CD4-positive, alpha-beta T cell treated with Interferon gamma for 1 hour (primary cell): ENCODE measurements at places on chromosomes 13 and 19.

GRCh38 chr19:15622991-15623390, 8.0 kb downstream of the CYP4F8 start:
- DNase-seq = no peak

DNA sequence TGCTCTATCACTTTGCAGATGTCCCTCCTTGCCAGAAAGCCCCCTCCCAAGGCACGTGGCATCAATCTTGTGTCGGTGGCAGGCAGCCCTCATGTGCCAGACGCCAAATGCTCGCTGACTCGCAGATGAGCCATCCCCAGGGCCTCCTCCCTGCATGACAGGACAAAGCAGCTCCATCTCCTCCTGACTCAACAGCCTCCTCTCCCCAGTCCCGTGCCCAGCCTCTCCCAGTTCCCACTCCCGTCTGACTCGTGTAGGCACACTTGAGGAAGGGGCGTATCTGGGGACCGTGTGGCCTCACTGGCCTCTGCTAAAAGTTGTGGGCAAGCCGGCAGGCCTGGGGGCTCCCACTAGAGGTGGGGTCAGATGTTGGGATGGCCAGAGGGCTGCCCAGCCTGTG, 133.6 kb downstream of the STK24 start:
- no peak for DNase-seq

GRCh38 chr19:55648585-55649267, 714 bp downstream of the CCDC106 start:
- DNase-seq = no peak

GRCh38 chr19:49355909-49356353, 6.3 kb downstream of the TEAD2 start:
- DNase-seq = no peak

- DNase-seq = no peak
Observed at GRCh38 chr13:84038001-84038400, 155.7 kb upstream of the SLITRK1 start.

DNA sequence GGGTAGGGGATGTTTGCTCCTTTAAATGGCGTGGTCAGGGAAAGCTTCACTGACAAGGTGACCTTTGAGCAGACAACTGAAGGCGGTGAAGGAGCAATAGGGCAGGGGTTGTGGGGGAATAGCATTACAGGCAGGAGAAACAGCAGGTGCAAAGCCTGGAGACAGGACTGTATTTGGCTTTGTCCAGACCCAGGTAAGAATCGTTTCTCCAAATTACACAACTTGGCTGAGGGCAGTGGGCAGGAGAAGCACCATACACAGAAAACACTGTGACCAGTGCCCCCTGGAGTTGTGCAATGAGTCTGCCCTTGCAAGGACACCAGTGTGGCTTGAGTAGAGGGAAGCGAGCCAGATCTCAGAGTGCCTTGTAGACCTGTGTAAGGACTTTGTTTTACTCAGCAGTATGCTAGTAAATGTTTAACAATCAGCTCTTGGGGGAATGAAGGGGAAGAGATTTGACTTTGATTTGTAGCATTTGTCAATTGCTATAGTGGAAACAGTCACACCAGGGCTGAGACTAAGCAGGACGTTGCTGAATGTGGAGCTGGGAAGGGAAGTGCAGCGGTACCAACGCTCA, 360.0 kb downstream of the DCT start:
- no peak for DNase-seq

- no peak for DNase-seq
Observed at GRCh38 chr13:107441279-107441678, 774.1 kb downstream of the LIG4 start.

GRCh38 chr19:34734537-34735103, 577 bp downstream of the ZNF181 start:
- DNase-seq = no peak

DNA sequence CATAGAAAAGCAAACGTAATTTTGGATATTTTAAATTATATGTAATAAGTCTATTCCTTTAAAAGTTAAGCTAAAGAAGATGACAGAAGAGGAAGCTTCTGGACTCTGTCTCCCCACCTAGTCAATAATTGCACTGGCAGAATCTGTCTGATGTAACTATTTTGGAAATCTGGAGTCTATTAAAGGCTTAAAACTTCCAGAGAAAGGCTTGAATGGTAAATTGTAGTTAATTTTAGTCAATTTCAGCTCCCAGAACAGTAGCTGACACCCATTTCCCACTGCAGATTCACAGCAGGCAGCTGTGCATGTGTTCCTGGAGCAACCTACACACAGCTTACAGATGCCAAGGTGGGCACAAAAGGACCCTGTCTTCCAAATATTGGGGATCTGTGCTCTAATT, 304.1 kb downstream of the PCDH20 start:
- no peak for DNase-seq

DNA sequence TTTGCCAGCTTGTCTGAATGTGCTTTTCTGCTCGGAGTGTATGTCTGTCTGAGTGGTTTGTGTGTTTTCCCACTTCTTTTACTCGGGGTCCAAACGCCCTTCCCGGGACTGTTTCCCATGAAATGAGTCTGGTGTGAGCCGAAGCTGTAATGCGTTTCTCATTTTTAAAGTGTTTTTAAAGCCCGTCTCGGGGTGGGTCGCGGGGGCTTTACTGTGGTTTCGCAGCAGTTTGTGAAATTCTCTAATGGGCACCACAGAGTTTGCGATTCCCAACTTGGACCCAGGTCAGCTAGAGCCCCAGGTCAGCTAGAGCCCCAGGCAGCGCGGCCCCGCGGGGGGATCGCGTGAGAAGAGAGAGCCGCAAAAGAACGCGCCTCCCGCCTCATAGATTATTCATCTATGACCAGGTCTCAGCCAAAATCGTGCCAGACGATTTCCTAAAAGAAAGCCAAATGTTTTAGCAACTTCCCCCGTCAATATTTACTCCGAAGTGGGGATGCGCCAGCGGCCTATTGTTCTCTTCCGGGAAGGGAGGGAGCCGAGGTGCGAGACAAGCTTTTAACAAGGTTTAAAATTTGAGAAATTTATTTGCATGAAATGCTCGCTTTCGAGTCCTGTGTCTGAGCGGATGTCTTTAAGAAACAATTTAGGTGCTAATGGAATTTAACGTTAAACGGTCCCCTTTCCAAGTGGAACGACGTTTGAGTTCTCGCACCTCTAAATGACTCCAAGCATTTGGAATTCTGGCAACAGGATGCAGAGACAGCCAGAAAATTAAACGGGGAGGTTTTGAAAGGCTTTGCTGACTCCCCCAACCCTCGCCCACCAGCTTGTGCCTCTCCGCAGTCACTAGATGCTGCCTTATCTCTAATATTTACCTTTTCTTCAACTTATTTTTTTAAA, 2.2 kb downstream of the ZIC2 start:
- DNase-seq = no peak

- no peak for DNase-seq
Observed at GRCh38 chr19:3366753-3367627, 607 bp downstream of the NFIC start.

DNA sequence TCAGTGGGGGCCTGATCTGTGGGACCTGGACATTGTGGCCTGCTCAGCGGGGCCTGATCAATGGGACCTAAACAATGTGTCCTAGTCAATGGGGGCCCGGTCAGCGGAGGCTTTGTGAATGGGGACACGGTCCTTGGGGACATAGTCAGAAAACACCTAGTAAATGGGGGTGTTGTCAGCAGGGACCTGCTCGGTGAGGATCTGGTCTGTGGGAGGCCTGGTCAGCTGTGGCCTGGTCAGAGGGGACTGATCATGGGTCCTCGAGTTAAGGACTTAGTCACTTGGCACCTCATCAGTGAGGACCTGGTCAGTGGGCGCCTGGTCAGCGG, 44.5 kb upstream of the TPM4 start:
- DNase-seq = no peak

- DNase-seq = no peak
Observed at GRCh38 chr19:3663838-3664237, 36.4 kb downstream of the PIP5K1C start.

- no peak for DNase-seq
Observed at GRCh38 chr19:42267644-42268141, 1.4 kb upstream of the CIC start.

- no peak for DNase-seq
Observed at GRCh38 chr13:79353693-79354092, 52.4 kb downstream of the RBM26 start.

- DNase-seq = no peak
Observed at GRCh38 chr19:16608290-16608739, 19.7 kb downstream of the MED26 start.

DNA sequence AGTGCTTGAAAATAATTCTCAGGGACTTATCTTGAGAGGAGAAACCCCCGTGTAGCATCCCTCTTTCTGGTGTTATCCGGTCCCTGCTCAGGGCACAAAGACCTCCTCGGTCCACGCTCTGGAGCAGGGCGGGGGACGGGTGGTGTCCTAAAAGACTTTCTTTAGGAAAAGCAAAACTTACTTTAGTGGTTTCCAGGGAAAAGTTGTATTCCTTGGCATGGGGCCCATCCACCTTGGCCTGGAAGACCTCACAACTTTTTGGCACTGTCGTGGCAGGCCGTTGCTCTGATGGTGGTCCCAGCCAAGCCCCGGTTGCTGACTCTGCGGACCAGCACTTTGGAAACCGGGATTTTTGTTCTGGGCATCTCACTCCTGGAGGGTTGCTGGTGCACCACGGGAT, 2.7 kb downstream of the AMER2 start:
- DNase-seq = no peak

DNA sequence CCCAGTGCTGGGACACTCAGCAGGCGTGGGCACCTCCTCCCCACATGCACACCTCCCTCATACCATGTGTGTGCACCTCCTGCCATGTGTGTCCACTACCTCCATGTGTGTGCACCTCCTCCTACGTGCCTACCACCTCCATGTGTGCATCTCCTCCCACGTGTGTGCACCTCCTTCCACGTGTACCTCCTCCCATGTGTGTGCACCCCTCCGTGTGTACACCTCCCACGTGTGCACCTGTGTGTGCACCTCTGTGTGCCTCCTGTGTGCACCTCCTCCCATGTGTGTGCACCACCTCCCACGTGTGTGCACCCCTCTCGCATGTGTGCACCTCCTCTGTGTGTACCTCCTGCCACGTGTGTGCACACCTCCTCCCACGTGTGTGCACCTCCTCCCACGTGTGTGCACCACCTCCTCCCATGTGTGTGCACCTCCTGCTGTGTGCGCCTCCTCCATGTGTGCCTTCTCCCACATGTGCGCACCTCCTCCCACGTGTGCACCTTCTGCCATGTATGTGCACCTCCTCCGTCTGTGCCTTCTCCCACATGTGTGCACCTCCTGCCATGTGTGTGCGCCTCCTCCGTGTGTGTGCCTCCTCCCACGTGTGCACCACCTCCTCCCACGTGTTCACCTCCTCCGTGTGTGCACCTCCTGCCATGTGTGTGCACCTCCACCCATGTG, 6.1 kb upstream of the C13orf46 start:
- DNase-seq = no peak

GRCh38 chr13:112709825-112710783, 20.3 kb downstream of the ATP11A start:
- no peak for DNase-seq

GRCh38 chr13:91400671-91401070, 2.2 kb downstream of the GPC5 start:
- no peak for DNase-seq

DNA sequence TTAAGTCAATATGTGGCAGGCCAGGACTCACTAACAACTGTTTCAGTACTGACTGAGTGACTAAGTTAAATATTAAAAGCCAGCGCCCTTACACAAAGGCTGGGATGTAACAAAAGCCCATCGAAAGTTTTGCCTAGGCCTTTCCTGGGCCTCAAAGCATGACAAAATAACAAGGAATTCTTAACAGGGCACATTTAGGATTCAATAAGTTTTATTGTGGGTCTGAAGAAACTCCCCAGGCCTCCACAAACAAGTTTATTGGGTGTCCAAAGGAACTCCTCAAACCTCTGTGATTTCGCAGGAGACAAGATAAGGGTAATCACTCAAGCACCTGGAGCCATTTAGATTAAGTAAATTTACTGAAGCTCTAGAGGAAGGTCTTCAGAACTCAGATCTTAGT, 130.7 kb upstream of the SGCG start:
- no peak for DNase-seq

GRCh38 chr19:41702171-41702651, 6.2 kb upstream of the CEACAM5 start:
- DNase-seq = no peak

DNA sequence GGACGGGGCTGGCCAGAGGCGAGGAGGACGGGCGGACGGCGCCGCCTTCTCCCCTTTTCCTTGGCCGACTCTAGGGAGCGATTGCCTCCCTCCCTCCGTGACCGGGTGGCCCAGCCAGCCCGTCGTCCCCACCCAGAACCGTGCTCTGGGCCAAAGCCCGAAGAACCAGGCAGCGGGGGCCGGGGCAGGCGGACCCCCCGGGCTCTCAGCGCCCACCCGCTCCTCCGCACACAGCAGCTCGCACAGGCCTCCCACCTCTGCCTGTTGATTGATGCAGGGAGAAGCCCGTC, 9.3 kb upstream of the MARCHF2 start:
- no peak for DNase-seq

DNA sequence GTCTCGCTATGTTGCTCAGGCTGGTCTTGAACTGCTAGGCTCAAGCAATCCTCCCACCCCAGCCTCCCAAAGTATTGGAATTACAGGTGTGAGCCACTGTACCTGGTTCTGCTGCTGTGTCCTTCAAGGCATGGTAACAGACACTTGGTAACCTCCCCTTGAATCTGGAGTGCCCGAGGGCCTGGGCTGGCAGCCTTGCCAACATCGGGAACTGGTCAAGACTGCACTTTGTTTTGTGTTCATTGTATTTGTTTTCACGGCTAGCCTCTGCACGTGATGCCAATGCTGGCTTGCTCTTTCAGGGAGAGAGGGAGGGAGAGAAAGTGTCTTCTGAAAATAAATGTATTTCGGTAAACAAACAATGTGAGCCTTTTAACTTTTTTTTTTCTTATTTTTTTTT, 12.0 kb downstream of the CERS4 start:
- DNase-seq = no peak

GRCh38 chr13:57409121-57409520, 222.4 kb upstream of the PCDH17 start:
- DNase-seq = no peak

DNA sequence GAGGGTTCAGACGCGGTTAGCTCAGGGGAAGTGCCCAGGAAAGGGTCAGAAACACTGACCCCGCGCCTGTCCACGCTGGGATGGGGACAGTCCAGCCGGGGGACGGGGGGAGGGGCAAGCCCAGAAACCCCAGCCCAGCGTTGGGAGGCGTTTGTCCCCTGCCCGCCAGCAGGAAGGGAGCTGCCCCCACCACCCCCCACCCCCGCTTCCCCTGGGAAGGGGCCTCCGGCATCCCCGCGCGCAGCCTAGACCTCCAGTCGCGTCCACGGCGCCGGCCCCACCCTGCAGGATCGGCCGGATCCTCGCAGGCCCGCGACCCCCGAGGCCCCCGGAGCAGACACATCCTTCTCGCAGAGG, 277 bp downstream of the GIPC1 start:
- no peak for DNase-seq

DNA sequence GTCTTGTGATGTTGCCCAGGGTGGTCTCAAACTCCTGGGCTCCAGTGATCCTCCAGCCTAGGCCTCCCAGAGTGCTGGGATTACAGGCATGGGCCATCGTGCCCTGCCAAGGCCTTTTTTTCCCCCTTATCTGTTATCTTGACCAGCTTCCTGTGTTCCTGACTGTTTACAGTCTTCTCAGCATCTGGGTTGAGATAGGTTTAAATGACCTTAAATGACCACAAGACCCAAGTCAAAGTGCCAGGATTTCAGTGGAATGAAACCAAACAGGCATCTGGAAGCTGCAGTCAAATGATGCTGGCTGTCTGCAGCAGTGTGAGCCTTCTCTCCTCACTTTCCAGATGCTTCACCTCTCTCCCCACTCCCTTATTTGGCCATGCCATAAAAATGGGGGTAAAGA, 114.2 kb upstream of the CLDN10 start:
- DNase-seq = no peak

- DNase-seq = no peak
Observed at GRCh38 chr19:51157265-51157664, 15.2 kb downstream of the SIGLEC7 start.

GRCh38 chr13:31749929-31750328, 10.6 kb downstream of the RXFP2 start:
- no peak for DNase-seq
